NCI-H2171 treated with DMSO at 0.1 percent for 48 hours (cell line): ENCODE measurements at places on chromosomes 6 and 20.

DNA sequence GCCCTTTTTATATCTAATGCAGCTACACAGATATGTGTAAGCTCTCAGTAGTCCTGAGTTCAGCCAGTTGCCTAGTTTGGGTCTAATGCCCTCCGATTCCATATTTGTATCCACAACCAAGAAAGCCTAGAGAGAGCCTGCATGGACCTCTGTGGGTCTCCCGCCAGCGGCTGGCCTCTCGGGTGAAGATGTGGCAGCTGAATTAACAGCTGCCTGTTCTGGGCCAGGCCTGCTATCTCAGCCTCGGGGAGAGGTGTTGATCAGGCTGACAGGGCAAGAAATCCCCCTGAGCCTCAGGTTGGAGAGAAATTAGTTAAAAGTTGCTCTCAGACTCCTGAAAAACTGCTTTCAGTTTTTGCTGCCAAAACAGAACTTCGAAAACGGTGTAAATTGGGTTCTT lies 19.8 kb downstream of the PTK7 start:
- no peak for DNase-seq

- no peak for DNase-seq
These were observed 384.2 kb downstream of the PRKN start for GRCh38 chr6:162343198-162343935.

- DNase-seq: peak; percentile 96
These were observed 48.8 kb downstream of the MCUR1 start for GRCh38 chr6:13765570-13765969.

- no peak for DNase-seq
These were observed 94.5 kb downstream of the TPBG start for GRCh38 chr6:82458147-82458546.

GRCh38 chr20:24504331-24505285 lies 35.2 kb downstream of the SYNDIG1 start:
- no peak for DNase-seq

DNA sequence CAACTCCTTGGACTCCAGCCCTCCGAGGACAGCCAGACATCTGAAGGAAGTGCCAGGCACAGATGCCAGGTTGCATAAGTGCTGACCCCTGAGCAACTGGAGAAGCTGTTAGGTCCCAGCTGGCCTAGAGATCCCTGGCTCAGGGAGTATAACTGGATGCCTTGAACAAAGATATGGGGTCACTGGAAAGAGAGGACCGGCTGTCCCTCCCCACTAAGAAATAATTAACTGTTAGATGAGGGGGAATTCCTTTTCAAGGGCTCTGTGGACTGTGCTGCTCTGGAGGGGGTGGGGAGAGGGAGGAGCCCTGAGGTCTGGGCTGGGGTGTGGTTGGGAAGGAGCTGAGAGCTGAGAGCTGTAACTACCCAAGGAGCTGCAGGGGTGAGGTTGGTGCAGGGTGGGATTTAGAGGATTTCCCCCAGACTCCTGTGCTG lies 39.6 kb downstream of the HLA-F start:
- DNase-seq: no peak

- no peak for DNase-seq
These were observed 120.5 kb downstream of the KIF13A start for GRCh38 chr6:17866876-17867444.

- DNase-seq: no peak
These were observed 242.4 kb downstream of the OGFRL1 start for GRCh38 chr6:71531006-71531405.

DNA sequence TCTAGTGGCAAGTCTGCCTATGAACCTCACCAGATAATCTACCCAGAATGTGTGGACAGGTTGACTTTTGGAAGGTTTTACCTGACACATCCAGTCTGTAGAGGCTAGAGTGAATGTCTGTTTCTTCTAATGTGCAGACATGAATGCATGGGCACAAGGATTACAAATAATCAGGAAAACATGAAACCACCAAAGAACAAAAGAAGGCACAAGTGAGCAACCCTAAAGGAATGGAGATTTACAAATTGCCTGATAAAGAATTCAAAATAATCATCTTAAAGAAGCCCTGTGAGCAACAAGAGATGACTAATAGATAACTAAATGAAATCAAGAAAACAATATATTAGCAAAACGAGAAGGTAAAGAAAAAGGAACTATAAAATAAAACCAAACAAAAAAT lies 876.1 kb upstream of the ADGRB3 start:
- no peak for DNase-seq

- DNase-seq: no peak
These were observed 218.1 kb upstream of the SOX4 start for GRCh38 chr6:21375151-21376116.

GRCh38 chr6:107590378-107590777 lies 100.5 kb downstream of the SOBP start:
- no peak for DNase-seq

- peak; percentile 14 for DNase-seq
These were observed 10.8 kb downstream of the GPR31 start for GRCh38 chr6:167146977-167147376.

DNA sequence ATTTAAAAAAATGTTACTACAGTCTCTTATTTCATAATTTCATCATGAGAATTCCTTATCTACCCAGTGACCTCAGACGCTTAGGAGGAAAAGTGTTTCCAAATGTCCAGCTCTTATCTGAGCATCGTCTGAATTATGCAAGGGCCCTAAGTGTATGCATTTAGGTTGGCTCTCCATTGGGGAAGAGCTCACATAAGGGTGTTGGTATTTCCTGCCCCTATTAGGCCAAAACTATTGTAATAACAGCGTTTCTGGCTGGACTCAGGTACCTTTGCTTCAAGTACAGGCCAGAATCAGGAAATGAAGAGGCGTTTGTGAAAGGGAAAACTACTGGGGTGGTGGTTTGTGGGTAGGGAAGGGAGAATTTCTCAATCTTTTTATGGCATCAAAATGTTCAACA lies 40.4 kb upstream of the SGK1 start:
- no peak for DNase-seq

DNA sequence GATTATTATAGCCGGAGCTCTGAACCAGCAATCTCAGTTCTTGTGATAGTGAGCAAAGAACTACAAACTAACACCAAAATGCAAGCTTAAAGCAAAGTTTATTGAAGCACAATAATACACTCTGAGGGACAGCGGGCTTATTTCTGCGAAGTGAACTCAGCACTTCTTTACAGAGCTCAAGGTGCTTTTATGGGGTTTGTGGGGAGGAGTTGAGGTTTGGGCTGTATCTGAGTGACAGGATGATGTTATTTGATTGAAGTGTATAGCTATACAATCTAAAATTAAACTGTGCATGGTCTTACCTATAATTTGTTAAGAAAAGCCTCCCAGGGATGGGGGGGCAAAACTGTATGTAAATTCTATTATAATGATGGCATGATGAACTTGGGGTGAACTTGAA lies 1.0 kb upstream of the HFE start:
- no peak for DNase-seq

DNA sequence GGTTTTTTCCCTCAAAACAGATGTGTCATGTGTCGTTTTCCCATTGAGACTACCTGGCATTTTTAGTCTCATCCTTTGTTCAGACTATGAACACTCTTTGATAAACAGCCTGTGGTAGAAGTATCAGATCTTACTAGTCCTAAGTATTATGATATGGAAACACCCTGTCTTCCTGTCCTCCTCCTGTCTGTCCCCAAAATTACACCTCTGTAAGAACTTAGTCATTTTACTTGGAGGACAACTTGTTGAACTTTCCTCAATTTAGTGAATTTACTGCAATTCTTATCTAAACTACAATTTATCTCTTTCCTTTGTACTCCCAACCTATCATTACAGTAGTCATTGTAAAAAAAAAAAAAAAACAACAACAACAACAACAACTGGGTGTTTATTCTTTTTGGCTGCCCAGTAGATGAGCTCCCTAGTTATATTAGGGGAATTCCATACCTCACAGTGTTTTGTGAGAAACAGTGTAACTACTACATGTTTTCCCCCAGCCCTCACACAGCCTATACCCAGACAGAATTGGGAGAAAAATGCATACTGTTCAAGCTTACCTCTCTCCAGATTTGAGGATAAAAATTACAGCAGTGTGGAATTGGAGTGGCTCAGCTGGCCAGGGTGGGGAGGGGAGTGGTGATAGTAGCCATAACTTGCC lies 18.5 kb upstream of the ERVFRD-1 start:
- DNase-seq: no peak

- DNase-seq: no peak
These were observed 447.3 kb downstream of the MAFB start for GRCh38 chr20:40241596-40242343.

DNA sequence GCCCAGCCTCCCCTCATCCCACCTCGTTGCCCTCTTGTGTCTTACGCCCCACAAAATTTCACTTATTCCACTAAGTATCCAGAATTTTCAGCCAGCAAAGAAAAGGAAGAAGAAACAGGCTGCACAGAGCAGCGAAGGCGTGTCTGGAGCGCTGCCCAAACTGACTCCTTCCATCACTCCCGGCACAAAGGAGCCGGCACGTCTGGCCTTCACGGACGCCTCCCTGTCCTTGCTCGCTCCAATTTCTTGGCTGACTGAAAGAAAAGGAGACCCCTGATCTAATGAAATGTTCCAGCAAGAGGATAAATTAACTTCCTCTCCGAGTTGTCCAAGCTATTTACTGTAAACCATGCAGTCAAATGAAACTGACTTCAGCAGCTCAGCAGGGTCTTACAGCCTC lies 152.3 kb upstream of the CDH4 start:
- no peak for DNase-seq

DNA sequence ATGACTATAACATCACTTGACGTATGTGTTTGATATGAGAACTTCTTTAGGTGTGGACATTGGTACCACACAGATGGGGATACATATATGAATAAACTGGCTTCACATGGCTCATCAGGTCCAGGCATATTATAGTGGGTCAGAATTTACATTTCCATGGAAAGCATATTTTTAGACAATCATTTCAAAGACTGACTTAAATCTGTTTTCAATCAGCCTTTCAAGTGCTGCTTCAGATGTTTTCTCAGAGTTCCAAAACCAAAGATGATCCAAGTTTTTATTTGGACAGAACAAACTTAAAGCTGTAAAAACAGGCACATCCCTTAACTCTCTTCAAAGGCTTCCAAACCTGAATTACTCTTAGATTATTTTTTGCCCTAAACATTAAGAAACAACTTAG lies 88.1 kb downstream of the PRSS35 start:
- no peak for DNase-seq

GRCh38 chr6:112288475-112288874 lies 34.1 kb upstream of the LAMA4 start:
- DNase-seq: no peak

GRCh38 chr6:89895276-89895874 lies 1.1 kb downstream of the GJA10 start:
- no peak for DNase-seq

- DNase-seq: no peak
These were observed 64.7 kb downstream of the TBC1D7 start for GRCh38 chr6:13263669-13264068.

GRCh38 chr6:30726506-30727413 lies 6.6 kb downstream of the TUBB start:
- peak; percentile 30 for DNase-seq

GRCh38 chr20:23879328-23879798 lies at the start of gene CST5:
Gene CST5 (minus strand): TSS chr20:23879748. CDS start chr20:23879676, 72 bp downstream.
- no peak for DNase-seq

DNA sequence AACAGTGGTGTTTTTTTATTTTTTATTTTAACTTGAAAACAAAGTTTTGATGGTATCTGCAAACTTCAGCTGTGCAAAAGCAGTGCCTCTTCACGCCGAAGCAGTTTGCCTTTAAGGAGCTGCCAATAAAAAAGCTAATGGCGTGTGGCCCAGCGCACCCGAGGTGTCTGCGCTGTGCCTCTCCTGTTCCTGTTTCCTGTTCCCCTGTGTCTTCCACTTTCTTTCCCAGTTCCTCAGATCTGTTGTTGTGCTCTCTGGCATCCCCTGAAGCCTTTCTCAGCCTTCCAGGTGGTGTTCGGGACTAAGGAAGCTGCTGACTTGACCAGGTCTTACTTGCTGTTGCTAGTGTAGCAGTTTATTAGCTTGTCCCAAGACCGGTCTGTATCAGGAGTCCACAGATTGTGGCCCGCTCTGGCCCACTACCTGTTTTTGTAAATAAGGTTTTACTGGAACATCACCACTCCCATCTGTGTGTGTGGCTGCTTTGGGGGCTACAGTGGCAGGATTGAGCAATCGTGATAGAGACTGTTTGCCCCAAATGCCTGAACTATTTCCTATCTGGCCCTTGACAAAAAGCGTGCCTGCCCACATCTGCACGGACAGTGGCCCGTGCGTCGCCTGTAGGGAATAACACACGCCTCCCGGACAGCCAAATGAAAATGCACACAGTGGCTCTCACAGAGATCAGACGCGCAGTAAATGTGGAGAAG lies 178.3 kb downstream of the TMEM242 start:
- DNase-seq: no peak

GRCh38 chr6:164856138-164856537 lies 453.3 kb downstream of the C6orf118 start:
- DNase-seq: no peak

DNA sequence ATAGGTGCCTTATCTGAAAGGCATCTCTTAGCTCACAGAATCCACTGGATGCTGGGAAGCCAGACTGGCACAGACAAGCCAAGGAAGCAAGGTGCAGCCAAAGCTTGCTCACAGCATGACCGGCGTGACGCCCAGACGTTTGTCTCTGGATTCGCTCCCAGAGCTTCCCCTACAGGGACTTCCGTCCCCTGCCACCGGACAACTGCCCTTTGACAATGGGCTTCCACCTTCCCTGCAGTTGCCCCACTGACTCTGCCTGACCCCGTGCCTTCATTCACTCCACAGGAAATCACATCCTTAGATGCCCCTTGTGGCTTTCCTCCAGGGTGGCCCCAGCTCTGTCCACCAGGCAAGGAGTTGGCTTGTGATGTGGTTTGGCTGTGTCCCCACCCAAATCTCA lies 94.8 kb upstream of the CDH4 start:
- DNase-seq: no peak

- DNase-seq: no peak
These were observed 114.1 kb downstream of the IYD start for GRCh38 chr6:150482883-150483409.

- DNase-seq: no peak
These were observed 3.0 kb upstream of the GRM4 start for GRCh38 chr6:34148631-34149451.

- peak; percentile 59 for DNase-seq
These were observed 56.3 kb upstream of the OLIG3 start for GRCh38 chr6:137550535-137550934.

DNA sequence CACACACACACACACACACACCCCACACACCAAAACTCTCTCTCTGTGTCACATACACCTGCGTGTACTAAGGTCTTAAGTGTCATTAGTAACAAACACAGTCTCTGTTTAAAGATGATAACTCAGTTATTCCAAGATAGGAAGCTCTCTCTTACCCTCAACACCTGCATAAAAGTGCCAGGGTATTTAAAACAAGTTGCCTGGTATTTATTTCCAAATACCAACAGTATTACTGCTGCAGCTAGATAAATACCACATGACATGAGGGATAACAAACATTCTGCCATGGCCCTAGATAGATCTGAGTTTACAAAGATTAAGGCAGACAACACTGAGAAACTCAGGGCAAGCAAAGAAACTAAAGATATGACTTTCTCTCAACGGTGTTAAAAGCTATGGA lies 118.5 kb downstream of the SIM1 start:
- DNase-seq: no peak
